ENCODE measurements at places on chromosomes 6 and 20.

GRCh38 chr6:14674867-14675648 lies 557.5 kb downstream of the CD83 start:
- no peak for DNase-seq

- DNase-seq = no peak
These were observed 96.3 kb downstream of the FOXF2 start for GRCh38 chr6:1485678-1486077.

DNA sequence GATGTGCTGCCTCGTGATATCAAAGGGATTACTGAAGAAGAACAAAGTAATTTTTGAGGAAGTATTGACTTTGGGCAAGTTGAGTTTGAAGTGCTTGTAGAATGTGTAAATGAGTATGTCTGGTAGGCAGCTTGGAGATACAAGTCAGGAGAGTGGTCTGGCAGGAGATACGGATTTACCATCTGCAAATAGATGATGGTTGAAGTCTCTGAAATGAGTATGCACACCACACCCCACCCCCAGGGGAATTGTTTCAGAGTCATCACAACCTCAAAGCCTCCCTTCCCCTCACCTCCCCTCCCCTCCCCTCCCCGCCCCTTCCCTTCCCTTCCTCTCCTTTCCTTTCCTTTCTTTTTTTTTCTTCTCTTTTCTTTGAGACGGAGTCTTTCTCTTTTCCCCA lies 16.4 kb upstream of the MCUR1 start:
- no peak for DNase-seq

- no peak for DNase-seq
These were observed 19.3 kb downstream of the PMEPA1 start for GRCh38 chr20:57690525-57690924.

- DNase-seq = no peak
These were observed 114.1 kb upstream of the FRMD1 start for GRCh38 chr6:168192901-168193815.

DNA sequence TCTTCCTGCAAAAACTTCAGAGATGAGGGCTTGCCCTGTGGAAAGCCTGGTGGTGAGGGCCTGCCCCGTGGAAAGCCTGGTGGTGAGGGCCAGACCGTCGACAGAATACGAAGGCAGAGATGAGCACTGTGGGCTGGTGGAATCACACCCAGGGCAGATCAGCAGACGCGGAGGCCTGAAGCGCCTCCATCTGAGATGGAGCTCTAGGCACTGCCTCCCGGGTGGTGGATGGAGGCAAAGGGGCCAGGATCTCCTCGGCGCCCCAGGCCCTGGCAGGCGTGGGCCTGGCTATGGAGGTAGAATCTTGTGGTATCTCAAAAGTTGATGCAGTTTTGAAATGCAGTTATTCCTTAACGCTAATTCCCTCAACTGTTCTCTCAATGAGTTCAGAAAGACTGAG lies 104.8 kb downstream of the PSMB1 start:
- no peak for DNase-seq

GRCh38 chr20:4087923-4088322 lies 72.6 kb upstream of the RNF24 start:
- no peak for DNase-seq

- DNase-seq = no peak
These were observed 6.5 kb upstream of the UCKL1 start for GRCh38 chr20:63962426-63963347.

DNA sequence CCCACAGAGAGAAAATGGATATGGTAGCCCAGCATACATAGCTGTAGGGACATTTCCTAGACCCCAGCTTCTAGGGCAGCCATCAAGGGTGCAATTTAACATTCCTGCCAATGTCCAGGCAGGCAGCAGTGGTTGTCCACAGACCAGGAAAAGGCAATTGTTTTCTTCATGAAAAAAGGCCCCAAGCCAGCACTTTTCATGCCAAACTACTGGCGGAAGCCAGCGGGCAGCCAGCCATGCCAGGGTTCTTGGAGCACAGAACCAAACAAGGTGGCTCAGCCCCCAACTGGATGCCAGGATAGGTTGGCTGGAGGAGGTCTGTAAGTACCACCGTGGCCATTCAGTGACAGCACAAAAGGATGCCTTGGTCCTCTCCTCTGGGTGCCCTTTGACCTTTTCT lies 94.6 kb downstream of the BANF2 start:
- DNase-seq = no peak

GRCh38 chr6:49326347-49326746 lies 136.7 kb downstream of the MMUT start:
- no peak for DNase-seq

- no peak for DNase-seq
These were observed 2.3 kb upstream of the TREM1 start for GRCh38 chr6:41288754-41289129.

- DNase-seq = no peak
These were observed 30.7 kb downstream of the LY86 start for GRCh38 chr6:6619021-6619794.

- DNase-seq = no peak
These were observed 39.2 kb upstream of the TPD52L1 start for GRCh38 chr6:125114248-125114858.

DNA sequence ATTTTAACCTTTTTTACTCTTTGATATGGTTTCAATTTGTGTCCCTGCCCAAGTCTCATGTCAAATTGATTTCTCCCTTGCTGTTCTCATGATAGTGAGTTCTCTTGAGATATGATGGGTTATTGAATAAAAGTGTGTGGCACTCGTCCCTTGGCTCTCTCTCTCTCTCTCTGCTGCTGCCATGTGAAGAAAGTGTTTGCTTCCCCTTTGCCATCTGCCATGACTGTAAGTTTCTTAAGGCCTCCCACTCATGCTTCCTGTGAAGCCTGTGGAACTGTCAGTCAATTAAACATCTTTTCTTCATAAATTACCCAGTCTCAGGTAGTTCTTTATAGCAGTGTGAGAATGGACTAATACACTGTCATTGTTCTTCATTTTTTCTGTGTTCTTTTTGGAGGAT lies 48.5 kb downstream of the LIN28B start:
- DNase-seq = no peak

GRCh38 chr6:45691426-45691825 lies 313.7 kb upstream of the SUPT3H start:
- DNase-seq = no peak

GRCh38 chr6:2944405-2945152 lies 26.8 kb downstream of the SERPINB6 start:
- no peak for DNase-seq

GRCh38 chr6:156189714-156190113 lies 587.5 kb upstream of the ARID1B start:
- DNase-seq = no peak

DNA sequence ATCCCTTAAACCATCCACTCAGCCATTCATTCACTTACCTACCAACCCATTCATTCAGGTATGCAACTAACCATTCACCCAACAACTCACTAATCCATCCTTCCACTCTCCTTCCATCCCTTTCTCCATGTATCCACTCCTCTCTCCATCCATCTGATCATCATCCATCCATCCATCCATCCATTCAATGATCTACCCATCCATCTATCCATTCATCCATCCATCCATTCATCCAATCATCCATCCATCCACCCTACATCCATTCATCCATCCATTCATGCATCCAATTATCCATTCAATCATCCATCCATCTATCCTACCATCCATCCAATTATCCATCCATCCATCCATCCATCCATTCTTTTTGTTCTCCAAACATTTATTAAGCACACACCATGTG lies 13.8 kb upstream of the BCAS1 start:
- DNase-seq = no peak

- DNase-seq = no peak
These were observed 47.3 kb downstream of the PFDN4 start for GRCh38 chr20:54255157-54255556.

DNA sequence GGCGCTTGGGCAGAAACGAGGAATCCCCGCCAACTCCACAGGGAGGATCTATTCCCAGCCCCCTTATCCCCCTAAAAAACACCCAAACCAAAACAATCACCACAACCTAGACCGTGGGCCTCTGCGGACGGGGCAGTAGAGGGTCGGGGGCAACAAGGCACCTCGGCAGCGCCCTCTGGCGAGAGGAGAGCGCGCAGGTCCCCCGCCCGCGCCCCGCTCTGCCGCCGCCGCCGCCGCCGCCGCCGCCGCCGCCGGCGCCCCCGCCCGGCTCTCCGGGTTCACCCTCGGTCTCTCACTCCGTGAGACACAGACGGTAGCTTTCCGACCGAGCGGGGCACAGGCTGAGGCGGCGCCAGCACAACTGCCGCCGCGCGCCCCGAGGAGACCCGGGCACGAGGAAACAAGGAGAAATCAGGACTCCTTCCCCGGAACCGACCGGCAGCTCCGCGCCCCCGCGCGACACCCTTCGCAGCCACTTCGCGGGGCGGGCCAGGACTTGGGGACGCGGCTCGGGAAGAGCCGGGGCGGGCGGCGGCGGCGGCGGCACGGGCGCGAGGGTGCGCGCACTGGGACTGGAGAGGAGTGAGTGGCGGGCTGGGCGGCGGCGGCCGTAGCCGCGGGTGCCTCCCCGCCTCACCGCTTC lies at the start of gene SLC35F1:
SLC35F1 (plus strand) TSS at position 307 of the 643 bp plus-strand sequence.
- no peak for DNase-seq

GRCh38 chr6:71209626-71210025 lies 79.0 kb upstream of the OGFRL1 start:
- DNase-seq = no peak

DNA sequence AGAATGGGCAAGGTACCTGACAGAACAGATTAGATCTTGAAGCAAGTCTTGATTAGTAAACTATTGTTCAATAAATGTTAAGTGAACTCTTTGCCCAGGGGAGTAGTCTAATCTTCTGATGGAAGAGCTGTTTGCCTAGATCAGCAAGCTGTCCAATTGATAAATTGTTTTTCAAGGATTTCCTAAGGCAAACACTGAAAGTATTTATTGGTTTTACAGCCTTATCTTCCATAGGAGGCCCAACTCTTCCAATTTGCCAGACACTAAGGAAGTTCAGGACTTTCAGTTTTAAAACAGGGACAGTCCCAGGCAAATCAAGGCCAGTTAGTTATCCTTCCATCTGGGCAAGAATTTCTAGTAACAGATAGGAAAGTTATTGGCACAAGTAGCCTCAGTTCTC lies 1.8 kb upstream of the C6orf163 start:
- no peak for DNase-seq

- no peak for DNase-seq
These were observed 54.9 kb upstream of the UNC93A start for GRCh38 chr6:167236239-167236571.

GRCh38 chr6:53918854-53919510 lies 124.2 kb downstream of the LRRC1 start:
- no peak for DNase-seq

DNA sequence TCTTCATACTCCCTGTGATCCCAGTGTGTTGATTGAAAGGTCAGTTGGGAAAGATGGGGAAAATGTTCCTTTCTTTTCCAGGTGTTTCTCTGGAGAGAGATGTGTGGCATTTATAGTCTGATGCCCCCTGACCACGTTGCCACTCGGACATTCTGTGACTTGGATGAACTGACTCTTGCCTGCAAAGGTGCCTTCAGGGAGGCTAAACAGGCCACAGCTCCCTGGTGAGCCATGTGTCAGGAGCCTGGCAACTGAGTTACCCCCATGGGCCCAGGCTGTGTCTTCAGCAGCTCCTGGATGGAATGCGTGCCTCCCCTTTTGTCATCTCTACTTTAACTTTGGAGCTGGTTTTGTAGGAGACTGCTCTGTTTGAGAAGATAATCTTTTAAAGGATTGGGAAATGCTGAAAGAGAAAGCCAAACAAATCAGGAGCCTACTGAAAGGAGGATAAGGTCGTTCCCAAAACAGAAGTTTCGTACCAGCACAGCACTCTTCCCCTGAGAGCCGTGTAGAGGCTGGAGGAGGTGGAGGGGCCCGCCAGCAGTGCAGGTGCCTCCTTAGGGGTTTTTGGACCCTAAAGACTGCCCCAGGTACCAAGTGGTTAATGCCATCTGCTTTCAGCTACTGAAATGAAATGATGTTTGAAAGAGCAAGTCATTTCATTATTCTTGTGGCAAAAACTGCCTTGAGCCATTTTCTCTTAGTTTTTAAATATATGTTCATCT lies 322.8 kb downstream of the ZFAND3 start:
- DNase-seq = no peak

GRCh38 chr6:74284284-74284683 lies 588.3 kb downstream of the CD109 start:
- DNase-seq = no peak

- DNase-seq = no peak
These were observed 43.5 kb downstream of the NUP153 start for GRCh38 chr6:17663226-17663625.

GRCh38 chr6:43926634-43927531 lies 156.9 kb downstream of the VEGFA start:
- no peak for DNase-seq

GRCh38 chr6:13278991-13279390 lies 49.3 kb downstream of the TBC1D7 start:
- DNase-seq = no peak

DNA sequence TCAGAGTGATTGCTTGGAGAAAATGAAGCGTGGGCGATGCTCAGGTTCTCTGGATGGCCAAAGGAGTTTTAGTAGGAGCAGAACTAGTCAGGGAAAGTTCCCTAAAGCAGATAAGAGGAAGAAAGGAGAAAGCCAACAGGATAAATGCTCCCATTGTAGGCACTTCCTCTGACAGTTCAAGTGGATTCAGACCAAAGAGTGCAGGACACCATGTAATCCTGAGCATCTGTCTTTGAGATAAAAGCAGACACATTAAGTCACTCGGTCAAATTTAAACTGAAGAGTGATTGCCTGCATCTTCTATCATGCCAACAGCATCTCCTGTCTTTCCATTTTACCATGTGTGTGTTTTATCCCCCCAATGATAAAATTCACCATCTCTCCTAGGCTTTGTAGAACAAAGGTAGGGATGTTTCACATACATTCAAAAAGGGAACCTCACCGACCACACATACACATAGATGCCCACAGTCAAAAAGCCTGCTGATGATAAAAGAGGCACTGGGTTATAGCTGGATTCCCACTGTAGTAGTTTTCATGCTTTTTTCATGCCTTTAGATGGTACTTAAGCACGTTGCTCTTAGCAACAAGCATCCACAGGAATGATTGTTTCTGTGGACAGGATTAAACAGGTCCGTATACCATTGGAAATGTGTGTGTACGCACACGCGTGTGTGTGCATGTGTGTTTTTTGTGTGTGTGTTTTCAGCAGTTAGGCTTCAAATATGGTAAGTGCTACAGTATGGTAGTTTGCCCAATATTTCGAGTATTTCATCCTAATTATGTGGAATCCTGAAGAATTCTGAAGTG lies 7.0 kb downstream of the GRIK2 start:
- no peak for DNase-seq

GRCh38 chr20:45629496-45630100 lies at the start of gene WFDC10A:
Gene WFDC10A (plus strand): TSS chr20:45629739. CDS start chr20:45629814, 75 bp downstream.
- DNase-seq = peak; percentile 12
